Stimulated activated CD4-positive, alpha-beta T cell treated with anti-CD3 and anti-CD28 coated beads, Interleukin-4, amount 100 ng/mL, for 4 hours (primary cell): ENCODE measurements at places on chromosomes 6 and 20.

GRCh38 chr6:15443119-15443830 is 197.4 kb downstream of the JARID2 start:
- DNase-seq, result no peak

DNA sequence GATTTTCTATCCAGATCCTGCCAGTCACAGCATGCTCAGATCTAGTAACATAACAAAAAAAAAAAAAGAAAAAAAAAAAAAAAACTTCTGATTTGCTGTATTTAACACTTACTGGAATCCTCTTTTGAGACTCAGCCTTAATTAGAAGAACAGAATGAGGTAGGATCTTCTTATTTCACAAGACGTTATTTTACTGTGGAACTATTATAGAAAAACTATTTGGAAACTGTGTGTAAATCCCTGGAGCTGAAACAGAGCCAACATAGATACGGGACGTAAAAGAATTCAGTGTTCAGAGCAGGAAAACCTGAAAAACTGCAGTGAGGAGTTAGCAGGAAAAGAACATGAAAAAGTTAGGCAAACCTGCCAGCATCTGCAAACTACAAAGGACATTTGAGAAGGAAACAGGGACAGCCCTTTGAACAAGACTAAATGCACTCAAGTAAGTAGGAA is 3.4 kb upstream of the ZNF217 start:
- DNase-seq, result no peak

- DNase-seq, result no peak
These were observed 265.9 kb downstream of the DLL1 start for GRCh38 chr6:170024940-170025339.

- no peak for DNase-seq
These were observed 16.3 kb upstream of the SDCBP2 start for GRCh38 chr20:1345030-1345755.

DNA sequence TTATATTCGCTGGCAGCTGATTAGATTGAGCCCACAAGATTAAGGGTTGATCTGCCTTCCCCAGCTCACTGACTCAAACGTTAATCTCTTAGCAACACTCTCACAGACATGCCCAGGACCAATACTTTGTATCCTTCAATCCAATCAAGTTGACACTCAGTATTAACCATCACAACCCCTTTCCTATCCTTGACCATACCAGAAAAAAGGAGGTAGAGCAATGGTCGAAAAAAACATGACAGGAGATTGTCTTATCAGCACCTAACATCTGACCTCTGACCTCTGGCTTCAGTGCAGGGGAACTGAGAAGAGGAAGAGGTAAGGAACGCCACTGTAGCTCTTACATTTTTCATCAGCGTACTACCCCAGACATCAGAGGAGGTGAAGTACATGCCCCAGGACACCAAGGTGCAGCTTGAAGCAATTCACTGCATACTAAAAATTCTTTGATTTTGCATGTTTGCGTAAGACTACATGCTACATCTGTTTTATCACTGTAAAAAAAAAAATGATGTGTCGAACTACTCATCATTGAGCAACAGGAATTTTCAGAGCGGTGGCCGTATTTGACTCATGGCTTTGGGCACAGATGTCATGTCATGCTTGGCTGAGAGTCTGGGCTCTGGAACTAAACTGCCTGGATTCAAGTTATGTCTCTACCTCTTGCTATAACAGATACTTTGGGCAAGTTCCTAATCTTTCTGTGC is 188.0 kb upstream of the TAB2 start:
- no peak for DNase-seq

GRCh38 chr20:60869625-60870024 is 382.4 kb upstream of the CDH4 start:
- DNase-seq, result no peak
